Stimulated activated CD4-positive, alpha-beta T cell treated with anti-CD3 and anti-CD28 coated beads, Interleukin-15, amount 100 ng/mL, for 1 hour (primary cell): ENCODE measurements at places on chromosomes 4 and X.

DNA sequence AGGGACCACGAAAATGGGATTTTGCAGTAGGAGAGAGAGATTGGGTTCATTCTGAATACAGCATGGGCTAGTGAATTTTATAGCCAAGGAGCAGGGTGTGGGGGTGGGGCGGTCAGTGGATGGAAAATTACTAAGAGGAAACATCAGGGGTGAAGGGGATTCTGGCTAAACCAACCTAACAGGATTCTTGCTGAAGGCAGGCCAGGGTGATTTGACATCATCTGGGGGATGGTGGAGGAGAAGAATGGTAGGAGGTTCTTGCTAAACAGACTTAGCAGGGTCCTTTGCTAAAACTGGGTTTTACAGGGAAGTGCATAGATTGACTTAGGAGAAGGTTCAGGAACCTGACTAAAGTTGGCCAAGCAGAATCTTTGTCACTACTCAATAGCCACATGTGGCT is 91.9 kb downstream of the DNAAF6 start:
- DNase-seq: no peak

DNA sequence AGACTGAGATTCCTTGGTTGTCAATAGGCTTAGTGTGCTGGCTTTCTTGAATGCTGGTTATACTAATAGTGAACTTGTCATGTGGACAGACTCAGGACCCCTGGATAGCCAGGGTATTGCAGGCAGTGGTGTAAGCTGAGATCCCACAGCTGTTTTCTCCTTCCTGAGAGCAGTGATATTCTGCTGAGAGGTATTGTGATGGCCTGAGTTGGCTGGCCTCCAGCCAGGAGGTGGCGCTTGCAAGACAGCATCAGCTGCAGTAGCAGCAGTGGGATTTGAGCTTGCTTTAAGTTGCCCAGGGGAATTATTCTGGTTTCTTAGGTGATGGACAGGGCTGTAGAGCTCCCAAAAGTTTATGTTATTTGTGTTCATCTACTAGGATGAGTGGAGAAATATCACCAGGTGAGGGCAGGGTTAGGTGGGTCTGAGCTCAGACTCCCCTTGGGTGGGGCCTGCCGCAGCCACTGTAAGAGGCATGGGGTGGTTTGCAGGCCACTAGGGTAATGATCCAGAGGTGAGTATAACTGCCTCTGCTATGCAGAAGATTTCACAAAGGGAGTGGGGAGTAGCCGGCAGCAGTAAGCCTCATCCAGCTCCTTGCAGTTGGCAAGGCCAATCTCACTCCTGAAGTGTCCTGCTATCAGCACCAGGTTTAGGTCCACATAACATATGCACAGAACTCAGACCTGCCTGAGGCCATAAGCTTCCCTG is 66.2 kb downstream of the IL15 start:
- DNase-seq: no peak

- no peak for DNase-seq
Measured at GRCh38 chrX:4935846-4936245, 1222.4 kb upstream of the PRKX start.

DNA sequence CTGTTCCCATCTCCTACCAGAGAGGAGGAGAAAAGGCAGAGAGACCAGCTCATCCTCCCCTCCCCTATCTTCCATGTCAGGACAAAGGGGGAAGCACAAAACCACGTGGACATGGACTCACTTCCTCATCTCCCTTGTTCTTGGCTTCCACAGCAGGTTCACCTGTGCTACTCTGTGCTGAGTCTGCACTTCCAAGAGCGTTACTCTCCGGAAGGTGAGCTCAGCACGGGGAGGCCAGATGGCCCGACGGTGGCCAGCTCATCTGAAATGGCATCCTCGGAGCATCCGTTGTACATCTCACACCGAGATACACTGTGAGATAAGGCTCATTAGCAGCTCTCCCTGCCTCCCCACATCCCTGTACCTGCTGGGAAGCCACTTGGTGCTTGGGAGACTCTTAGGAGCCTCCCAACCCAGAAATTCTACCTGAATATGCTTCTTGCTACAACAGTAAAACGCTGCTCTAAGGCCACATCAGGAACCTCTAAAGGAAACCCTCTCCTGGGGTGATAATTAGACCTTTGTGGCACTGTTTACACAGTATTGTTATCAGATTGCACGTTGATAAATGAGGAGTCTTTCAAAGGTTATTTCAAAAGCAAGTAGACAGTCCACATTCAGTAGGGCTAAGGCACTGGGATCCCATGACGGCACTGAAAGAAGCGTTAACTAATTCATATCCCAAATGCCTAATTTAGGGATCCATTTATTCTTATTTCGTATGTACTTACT is 19.4 kb downstream of the LGI2 start:
- no peak for DNase-seq

- DNase-seq: no peak
Measured at GRCh38 chr4:134505511-134505910, 303.9 kb upstream of the PABPC4L start.

GRCh38 chr4:26866203-26866602 is 5.6 kb downstream of the STIM2 start:
- no peak for DNase-seq

GRCh38 chrX:22520128-22520828 is 247.6 kb downstream of the CBLL2 start:
- no peak for DNase-seq

DNA sequence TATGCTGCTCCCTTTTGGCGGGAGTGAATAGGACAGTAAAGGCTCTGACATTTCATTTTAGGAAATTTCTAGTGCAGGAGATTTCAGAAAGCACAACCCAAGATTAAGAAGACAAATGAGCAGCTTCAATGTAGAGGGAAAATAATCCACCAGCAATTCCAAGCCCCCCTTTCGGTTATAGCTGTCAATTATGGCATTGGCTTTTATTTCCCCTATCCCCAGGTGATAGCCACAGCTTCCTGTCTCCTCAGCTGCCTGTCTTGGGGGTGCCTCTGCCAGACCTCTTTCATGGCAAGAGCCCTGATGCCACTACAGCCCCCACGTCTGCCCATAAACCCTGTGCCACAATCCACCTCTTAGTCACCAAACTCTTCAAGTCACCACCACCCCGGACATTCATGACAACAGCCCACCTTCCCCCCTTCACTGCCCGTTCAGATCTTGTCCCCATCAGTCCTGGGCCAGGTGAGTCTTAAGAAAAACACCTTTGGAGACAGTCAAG is 48.4 kb upstream of the CLNK start:
- DNase-seq: no peak

- no peak for DNase-seq
Measured at GRCh38 chr4:1305781-1306455, 16.2 kb downstream of the MAEA start.

- no peak for DNase-seq
Measured at GRCh38 chr4:173924561-173924960, 358.9 kb downstream of the FBXO8 start.

DNA sequence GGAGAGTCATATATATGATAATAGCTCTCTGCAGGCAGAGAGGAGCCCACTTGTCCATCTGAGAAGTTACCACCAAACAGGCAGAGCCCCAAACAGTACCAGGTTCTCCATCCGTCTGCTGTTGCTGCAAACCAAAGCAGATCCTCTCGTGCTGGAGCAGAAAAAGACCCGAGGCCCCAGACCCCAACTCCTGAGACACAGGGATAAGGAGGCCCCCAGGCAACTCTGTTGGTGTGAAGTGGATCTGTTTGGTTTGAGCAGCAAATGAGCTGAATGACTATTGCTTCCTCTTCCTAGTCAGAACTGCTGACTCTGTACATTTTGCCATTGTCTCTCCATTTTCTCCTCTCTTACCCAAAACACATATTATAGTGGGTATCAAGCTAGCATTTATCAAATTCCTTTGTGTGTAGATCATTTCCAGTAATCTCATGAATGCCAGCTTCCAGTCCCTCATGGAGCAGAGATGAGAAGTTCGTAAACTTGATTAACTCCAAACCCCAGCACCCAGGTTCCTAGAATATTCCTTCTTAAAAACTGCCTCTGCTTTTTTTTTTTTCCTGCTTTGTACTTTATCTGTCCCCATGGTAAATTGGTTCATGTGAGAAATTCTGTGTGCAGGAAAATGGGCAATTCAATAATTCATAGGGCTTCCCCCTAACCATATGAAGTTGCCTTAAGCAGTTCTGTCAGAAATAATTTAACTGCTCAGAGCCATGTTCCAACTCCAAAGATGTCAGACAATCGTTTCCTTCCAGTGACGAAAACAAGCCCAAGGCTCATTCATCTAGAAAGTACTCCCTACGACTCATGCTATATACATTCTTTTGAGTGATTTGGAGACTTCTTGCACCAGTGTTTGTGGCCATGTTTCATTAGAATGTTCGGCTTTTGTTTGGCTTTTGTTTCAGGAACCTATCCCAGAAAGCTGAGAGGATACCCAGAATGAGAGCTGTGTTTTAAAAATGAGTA is 98.6 kb upstream of the ATXN3L start:
- DNase-seq: no peak

DNA sequence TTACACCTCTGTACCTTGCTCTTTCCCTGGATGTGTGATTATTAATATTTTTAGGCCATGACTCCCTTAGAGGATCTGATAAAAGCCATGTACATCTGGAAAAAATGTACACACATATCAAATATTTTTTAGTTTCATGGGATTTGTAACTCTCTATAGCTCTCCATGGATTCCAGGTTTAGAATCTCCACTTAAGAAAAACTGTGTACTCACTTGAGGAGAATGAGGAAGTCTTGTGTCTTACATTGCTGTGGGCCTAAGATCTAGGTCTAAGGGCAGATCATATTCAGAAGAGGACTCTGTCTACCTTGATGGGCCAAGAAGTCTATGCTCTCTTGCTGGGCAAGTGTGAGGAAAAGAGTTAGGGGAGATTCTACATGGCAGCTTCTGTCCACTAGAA is 98.0 kb downstream of the RRAGB start:
- DNase-seq: no peak

GRCh38 chr4:7323872-7324650 is 110.7 kb downstream of the PSAPL1 start:
- no peak for DNase-seq

GRCh38 chr4:154329268-154329868 is 162.2 kb downstream of the DCHS2 start:
- no peak for DNase-seq

DNA sequence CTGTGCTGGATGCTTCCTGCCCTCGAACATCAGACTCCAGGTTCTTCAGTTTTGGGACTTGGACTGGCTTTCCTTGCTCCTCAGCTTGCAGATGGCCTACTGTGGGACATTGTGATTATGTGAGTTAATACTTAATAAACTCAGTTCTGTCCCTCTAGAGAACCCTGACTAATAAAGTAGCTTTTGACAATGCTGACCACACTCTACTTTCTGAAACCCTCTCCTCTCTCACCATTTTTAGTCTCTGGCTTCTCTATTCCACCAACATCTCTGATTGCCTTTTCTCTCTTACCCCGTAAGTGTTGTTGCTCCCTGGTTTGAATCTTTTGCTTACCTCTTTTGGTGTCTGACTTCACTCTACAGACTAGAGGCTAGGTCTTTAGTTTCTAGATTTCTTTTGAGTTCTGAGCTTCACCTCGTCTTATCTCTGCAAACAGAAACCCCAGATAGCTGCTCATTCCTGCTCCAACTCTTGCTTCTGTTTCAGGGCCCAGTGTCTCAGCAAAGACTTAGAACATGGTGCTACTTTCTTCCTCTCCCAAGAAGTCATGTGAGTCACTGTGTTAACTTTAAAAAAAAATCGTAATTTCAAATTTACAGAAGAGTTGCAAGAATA is 11.4 kb downstream of the TMSB4X start:
- no peak for DNase-seq

GRCh38 chr4:155618183-155618838 is 48.3 kb upstream of the GUCY1A1 start:
- DNase-seq: no peak

- no peak for DNase-seq
Measured at GRCh38 chr4:187208651-187209050, 485.0 kb upstream of the FAT1 start.

DNA sequence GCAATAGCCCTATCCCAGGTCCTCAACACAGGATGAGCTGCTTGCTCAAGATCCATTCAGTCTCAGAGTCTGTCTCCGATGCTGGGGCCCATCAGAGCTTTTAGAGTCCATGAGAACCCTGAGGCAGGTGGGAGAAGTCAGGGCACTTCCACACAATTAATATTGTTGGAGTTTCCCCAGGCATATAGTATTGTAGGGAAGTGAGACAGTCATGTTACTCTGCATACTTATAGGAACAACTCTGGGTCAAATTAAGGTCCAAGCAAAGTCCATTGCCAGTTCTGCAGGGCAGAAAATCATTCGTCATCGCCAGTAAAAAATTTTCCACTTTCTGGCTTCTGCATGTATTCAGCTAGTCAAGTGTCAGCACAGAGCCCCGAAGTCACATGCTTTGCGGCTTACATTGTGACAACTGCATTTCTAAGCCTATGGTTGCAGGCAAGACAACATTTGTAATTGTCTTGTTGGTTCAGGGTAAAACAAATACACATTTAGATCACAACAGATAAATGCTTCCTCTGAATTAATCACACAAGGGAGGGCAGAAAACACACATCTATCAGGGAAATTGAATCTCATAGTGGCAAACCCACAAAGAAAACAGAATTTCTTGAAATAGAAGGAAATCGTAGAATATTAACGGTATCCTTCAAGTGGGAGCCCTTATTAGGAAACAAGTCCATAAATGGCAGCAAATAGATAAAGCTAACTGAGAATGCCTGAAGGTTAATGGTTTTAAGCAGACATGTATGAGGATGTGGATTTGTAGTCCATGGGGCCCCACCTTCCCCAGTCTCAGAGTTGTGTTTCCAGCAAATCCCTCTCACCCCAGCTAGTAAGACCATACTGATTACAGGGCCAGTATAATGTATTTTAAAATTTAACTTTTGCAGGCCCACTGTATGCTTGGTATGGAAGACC is 412.1 kb upstream of the RASGEF1B start:
- DNase-seq: no peak

GRCh38 chr4:37540486-37540885 is 145.7 kb downstream of the RELL1 start:
- DNase-seq: no peak

- no peak for DNase-seq
Measured at GRCh38 chrX:84168095-84168494, 19.9 kb downstream of the RPS6KA6 start.

DNA sequence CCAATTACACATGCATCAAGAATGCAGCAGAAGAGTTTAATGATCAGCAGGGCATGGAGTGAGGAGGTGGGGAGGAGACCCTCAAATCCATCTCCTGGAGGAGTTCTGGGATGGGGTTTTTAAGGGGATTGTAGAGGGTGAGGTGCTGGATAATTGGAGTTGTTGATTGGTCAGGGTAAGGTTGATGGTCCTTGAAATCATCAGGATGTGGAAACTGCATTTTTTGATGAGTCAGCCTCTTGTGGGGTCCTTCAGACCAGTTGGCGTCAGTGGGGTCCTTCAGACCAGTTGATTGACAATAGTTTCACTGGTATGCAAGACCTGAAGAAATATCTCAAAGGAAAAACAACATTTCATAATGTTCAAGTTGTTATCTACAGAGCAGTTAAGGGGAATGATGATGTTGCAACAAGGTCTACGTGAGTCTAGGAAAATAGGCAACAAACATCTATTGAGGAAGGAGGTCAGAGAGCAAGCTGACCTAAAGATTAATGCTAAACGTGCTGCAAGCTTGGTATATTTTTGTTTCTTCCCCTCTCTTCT is 88.3 kb downstream of the NRK start:
- DNase-seq: no peak
